A549 treated with GW870086 at 1 μM for 4 hours (cell line): ENCODE measurements at places on chromosomes 13 and 19. TPM values are rescaled to one million over a fixed set of nuclear protein-coding genes. Genes with fewer than 3 reads are reported as not detected.

ZNF527 gene
- total RNA-seq = 2.4 to 3.2 TPM (median 3.0 TPM) in 5 replicates

CYP4F11 gene
- 5.1 to 7.4 TPM (median 5.1 TPM) in 5 replicates for total RNA-seq

PAK4 gene
- 91.5 to 118 TPM (median 110 TPM) in 5 replicates for total RNA-seq

PGLYRP2 gene
- not detected in 5 replicates for total RNA-seq

PLA2G4C gene
- total RNA-seq = 7.9 to 17.2 TPM (median 10.4 TPM) in 5 replicates
